Stimulated activated CD8-positive, alpha-beta memory T cell treated with anti-CD3 and anti-CD28 coated beads, Interleukin-12 subunit alpha, Interleukin-12 subunit beta, amount 100 ng/mL, for 4 hours (primary cell): ENCODE measurements at places on chromosomes 11 and 22.

DNA sequence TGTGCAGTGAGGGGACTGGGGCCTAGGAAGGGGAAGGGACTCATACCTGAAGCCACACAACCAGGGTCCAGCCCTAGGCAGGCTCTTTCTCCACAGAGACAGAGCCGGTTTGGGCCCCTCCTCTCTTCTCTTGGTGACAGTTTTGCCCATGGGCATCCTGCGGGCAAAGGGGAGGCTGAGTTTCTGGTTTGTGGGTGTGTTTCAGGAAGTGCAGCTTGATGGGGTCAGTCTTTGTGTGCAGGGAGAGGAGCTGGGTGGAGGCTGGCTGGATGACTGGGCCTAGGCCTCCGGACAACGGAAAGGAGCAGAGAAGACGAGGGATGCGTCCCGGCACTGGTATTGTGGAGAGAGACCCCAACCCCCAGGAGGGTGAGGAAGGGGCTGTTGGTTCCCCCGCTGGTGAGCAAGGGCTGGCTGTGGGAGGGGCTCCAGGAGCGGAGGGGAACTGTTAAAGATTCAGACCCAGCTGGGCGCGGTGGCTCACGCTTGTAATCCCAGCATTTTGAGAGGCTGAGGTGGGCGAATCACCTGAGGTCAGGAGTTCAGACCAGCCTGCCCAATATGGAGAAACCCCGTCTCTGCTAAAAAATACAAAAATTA lies 23.4 kb upstream of the CELSR1 start:
- no peak for DNase-seq

DNA sequence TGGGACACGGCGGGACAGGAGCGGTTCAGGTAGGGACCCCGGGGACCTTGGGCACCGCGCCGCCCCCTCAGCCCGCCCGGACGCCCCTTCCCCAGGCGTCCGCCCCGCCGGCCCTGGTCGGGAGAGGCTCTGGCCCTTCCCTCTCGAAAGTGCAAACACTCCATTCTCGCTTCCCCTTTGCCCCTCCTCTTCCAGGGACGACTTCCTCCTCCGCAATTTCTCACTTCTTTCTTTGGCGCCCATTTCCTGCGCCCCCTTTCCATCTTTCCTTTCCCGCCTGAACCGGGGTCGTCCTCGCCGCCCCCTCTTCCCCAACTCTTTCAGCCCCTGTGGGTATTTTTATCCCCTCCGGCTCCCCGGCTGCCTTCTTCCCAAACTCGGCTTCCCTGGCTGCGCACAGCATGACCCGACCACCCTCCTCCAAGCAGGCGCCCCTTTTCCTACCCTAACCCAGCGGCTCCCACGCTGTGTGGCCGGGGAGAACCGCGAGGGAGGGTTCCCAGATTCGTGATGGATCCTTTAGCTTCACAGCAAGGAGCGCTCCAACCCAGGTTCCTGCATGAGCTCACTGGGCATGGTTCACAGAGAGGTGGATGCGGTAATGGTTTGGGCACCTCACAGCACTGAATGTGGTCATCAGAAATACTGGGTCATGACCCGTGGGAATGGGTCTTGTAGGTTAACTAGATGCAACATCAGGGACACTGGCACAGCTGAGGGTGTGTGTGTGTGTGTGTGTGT lies 689 bp downstream of the RAB39A start:
- DNase-seq: no peak

GRCh38 chr11:64891880-64892279 lies 13.5 kb upstream of the EHD1 start:
- DNase-seq: no peak

DNA sequence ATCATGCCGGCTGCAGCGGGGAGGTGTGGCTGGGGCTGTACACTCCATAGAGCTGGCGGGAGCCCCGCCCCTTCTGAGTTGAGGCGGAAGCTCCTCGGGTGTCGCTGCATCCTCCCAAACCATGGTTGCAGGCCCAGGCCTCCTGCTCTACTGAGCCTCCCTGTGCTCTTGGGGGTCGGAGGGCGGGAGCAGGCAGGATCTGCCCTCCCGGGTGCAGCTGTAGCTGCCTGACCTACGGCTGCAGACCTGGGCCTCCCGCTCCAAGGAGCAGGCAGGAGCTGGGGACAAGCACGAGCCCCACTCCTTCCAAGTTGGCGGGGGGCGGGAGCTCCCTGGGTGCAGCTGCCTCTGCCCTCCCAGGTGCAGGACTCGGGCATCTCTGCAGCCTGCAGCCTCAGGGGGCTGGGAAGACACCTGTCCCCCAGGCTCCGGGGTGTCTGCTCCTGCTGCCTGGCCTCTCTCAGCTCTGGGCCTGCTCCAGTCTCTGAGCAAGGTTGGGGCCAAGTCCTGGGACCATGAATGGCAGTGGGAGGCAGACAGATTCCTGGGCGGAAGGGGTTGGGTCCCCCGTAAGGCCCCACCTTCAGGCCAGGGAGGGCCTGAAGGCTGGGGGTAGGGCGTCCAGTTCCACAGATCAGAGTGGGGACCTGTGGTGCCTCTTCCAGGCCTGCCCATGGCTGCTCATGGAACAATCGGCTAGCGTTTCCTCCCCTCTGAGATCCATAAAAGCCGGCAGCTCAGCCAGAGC lies 46.4 kb upstream of the SC5D start:
- no peak for DNase-seq

- DNase-seq: no peak
Measured at GRCh38 chr11:85182441-85183387, 444.4 kb downstream of the DLG2 start.

DNA sequence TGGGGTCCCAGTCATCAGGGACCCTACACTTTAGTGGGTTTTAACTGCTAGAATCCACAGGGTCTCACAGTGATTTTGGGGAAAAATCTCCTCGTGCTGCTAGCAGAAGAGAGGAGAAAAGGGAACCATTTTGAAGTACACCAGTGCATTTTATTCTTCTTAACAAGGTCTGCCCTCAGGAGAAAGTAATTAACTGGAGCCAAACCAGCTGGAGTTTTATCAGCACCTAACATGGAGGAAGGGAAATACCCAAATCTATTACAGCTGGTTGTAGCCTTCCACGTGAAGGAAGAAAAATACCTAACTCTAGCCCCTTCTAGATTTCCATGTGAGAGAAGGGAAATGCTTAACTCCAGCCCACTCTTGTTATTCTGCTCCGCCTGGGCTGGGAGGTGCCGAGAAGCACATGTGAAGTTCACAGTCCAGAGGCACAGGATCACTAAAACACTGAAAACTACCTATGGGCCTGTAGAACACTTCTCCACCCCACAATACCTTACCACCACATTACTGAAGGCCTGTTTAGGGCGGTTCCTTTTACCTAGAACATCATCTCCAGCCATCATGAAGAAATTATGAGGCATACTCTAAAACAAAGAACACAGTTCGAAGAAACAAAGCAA lies 31.3 kb upstream of the TEAD1 start:
- no peak for DNase-seq

- DNase-seq: no peak
Measured at GRCh38 chr11:95563859-95564258, 225.7 kb downstream of the FAM76B start.

DNA sequence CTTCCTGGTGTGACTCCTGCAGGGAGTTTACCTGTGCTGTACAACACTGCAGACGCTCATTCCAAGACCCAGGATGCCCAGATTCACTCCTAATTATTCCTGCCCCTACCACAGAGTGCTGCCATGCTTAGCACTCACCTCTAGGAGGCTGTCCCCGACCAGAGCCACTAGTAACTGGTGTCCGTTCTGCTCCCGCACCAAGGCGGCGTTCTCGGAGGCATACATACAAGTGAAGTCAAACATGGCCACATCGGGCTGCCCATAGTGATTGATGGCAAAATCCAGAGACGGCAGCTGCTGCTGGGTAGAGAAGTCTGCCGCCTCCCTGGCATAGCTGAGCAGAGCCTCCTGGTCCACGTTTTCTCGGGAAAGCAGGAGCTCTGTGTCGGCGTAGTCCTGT lies 122.3 kb upstream of the BID start:
- no peak for DNase-seq

GRCh38 chr22:44401783-44402110 lies 89.0 kb upstream of the SHISAL1 start:
- no peak for DNase-seq

DNA sequence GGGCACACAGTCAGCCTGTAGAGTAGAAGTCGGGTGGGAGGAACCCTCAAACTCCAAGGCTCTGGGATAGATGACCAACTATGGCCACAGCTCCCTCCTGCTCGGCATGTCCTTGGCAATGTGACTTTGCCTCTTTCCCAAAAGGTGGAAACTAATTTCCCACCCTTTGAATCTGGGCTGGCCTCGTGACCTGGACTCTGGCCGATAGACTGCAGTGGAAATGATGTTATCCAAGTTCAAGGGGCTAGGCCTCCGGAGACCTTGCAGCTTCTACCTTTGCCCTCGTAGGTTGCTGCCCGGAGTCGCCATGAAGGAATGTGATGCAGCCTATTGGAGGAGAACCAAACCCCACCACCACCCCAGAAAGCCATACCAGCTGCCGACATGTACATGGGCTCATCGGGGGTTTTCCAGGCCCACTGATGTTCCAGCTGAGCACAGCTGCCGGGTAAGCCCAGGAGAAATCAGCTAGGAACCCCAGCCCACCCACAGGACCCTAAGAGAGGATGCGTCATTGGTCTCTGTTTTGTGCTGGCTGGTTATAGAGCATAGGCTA lies 30.4 kb downstream of the KCNJ4 start:
- no peak for DNase-seq

DNA sequence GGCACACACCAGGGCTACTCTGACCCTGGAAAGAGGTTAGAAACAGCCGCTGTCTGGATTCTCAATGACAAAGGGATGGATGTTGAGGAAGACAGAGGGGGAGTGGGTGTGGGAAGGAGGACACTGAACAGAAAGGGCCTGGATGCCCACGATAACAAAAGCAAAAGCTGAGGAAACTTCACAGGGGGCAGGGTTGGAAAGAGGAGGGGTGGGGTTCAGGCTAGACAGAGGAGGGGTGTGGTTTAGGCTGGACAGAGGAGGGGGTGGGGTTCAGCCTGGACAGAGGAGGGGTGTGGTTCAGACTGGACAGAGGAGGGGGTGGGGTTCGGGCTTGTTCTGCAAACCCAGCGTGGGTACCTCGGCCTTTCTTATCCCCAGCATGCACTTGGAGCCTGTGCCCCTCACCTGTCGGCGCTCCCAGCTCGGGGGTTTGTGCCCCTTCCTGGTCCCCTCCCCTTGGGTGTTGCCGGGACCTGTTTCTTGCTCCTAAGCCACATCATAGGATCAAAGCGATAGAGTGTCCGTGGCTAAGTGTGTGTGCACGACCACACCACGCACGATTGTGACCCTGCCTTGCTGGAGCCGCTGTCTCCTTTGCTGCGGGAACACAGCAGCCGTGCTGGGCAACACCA lies 75.6 kb downstream of the BRD1 start:
- no peak for DNase-seq

DNA sequence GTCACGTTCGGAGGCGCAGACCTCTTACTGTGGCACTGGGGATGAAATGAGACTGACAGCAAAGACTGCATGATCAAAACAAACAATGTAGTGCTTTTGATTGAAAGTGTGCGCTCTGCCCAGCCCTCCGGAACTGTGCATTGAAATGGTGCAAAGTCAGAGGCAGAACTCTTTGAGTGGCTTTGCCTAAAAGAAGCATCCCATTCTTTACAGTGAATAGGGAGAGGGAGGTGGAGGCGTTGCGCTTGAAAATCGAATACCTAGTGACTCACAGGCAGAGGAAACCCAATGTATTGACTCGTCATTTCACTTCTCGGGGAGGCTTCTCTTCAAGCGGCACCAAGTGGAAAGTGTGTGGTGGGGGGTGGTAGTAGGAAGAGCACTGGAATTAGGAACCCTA lies 10.9 kb downstream of the RCN1 start:
- DNase-seq: no peak

DNA sequence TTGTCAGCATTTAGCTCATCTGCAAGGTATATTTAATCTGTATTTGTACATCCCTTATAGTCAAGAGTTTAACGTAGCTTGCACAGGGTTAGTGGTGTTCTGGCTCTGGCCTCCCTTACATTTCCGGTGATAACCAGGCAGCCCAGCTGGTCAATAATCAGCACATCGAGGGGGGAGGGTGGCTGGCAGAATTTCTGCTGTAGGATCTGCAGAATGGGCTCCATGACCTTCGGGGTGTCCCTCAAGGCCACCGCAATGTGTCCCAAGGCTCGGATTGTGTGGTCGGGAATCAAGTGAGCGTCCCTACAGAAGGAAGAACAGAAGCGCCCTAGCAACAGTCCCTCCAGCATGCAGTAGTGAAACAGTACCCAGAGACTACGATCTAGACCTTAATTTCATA lies 25.1 kb downstream of the SERPIND1 start:
- no peak for DNase-seq

DNA sequence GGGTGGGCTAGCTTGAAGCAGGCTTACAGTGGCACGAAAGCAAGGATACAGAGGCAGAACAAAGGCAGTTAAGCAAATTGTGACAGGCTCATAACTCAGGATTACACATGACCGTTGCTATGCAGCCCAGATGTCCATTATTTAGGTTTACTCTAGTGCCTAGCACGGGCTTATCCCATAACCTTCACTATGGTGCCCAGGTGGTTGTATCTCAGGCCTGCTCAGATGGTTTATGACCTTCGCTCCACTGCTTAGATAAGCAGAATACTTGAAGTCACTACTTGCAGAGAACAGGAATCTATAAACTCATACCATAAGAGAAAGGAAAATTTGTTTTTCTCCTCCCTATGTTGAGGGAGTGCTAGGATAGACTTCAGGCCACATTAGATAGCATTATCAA lies 9.0 kb downstream of the OR6M1 start:
- DNase-seq: no peak

GRCh38 chr22:39090426-39091064 lies 6.5 kb upstream of the APOBEC3H start:
- peak; percentile 81 for DNase-seq

- no peak for DNase-seq
Measured at GRCh38 chr11:17020831-17021230, 6.6 kb upstream of the PLEKHA7 start.

DNA sequence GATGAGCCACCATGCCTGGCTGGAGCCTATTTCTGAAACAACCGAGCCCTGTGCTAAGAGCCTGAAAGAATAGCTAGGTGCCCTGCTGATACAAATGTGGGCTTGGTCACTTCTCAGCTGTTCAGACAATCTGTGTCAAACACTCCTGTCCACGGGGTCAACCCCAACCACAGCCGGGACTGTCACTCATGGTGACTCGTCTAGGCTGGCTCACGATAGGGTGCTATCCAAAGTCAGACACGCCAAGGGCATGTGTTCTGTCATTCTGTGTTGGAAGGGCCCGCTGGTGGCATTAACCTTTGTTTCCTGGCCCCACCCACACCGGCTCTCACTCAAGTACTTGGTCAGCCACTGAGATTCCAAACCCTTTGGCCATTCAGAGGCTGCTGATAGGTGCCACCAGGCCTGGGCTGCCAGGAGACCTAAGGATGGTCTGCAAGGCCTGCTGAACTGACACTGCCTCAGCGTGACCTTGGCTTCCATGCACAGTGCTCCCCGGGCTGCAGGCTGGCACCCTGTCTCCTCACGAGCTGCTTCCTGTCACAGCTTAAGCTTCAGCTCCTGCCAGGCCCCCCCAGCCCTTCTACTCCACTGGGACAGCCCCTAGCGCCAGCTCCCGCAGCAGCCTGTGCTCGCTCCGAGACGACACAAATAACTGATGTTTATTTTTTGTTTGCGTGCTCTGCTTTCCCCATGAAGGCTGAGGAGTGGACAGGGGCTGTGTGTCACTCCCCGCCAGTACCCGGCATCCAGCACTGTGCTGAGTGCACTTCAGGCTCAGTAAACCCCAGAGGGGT lies 14.2 kb upstream of the CDC42BPG start:
- no peak for DNase-seq
